HEK293T (cell line): ENCODE measurements at places on chromosomes 7 and 10.
A peak's percentile ranks its signal among the peaks of the same experiment; 100 is the strongest.

DNA sequence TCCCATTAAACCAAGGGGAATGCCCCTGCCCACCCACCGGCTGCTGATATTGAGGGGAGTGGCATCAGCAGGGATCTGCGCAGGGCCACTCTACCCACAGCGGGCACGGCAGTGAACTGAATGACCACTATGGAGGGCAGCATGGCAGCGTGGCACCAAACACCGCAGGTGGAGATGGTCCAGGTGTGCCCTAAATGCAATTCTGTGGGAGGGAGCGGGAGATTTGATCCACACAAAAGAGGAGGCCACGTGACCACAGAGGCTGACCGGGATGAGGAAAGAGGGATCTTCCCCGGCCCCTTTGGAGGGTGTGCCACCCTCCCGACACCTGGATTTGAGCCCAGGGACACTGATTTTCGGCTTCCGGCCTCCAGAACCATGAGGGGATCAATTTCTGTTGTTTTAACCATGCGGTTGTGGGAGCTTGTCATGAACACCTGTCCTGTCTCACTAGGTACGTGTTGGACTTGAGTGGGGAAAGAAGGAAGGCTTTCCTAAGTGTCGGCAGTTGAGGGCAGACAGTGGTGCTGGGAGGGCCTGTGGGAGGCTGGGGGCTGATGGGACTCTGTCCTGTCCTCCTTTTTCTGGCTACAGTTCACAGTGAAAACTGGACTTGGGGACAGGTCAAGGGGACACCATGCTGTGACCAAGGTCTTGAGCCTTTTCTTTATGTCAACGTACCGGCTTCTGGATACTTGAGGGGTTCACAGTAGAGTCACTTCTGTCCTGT lies 66.1 kb downstream of the CFAP46 start:
- no peak for DNase-seq

DNA sequence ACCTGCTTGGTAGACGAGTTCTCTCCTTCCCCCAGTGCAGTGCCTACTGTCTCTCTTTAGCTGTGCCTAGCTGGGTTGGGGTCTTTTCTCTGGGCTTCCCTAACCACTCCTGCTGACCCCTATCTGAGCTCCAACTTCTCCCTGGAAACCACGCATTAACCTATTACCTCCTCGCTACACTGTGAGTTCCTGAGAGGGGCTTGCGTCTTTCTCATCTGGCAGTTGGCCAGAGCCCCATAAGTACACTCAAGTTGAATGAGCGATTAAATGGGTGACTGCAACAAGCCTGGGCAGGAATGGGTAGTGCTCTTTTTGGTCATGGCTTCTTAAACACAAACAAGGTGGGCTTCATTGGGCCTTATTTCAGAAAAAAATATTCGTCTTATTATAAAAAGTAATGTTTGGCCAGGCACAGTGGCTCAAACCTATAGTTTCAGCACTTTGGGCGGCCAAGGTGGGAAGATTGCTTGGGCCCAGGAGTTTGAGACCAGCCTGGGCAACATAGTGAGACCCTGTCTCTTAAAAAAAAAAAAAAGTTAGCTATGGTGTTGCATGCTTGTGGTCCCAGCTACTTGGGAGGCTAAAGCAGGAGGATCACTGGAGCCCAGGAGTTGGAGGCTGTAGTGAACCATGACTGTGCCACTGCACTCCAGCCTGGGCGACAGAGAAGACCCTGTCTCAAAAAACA lies 41.4 kb downstream of the SYPL1 start:
- no peak for DNase-seq

DNA sequence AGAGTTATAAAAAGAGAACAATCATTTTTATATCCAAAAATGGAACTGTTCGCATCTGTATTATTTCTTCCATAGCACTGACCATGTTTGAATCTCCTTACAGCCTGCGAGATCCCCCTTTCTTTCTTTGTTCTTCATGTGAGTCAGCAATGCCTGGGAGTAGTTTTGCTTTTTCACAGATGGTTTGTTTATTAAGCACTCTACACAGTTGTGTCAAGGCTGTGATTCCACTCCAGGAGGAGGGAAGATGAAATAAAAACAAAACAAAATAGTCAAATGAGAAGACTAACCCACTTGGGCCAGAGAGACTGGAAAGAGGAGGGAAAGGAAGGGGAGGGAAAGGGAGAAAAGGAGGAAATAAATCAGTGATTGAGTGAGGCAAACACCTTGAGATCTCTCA lies 7.8 kb downstream of the LIPF start:
- no peak for DNase-seq

DNA sequence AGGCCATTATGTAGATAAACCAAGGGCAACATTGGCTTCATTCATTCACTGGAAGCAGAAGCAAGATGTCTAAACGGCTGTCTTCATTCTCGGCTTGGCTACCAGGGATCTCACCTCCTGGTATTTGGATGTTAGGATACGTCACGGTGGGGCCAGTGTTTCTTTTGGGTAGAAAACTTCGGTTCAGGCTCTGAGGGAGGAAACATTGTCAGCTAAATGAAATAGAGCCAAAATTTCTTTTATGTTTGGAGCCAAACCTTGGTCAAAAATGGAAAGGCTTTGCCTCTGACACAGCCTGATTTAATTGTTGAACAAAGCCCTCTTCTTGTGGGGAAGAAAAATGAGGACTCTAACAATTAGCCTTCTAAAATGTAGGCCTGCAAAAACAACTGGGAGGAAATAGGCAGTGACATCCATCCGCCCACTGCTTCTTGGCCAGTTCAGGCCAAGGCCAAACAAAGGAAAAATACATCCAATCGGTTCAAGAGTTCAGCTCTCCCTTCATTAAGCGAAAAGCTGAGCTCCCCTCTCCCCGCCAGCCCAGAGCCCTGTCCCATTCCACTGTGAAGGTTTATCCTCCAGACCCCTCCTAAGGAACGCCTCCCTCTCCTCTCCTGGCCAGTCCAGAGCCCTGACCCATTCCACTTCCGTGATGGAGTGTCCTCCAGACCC lies 44.4 kb downstream of the PFKFB3 start:
- DNase-seq: no peak

DNA sequence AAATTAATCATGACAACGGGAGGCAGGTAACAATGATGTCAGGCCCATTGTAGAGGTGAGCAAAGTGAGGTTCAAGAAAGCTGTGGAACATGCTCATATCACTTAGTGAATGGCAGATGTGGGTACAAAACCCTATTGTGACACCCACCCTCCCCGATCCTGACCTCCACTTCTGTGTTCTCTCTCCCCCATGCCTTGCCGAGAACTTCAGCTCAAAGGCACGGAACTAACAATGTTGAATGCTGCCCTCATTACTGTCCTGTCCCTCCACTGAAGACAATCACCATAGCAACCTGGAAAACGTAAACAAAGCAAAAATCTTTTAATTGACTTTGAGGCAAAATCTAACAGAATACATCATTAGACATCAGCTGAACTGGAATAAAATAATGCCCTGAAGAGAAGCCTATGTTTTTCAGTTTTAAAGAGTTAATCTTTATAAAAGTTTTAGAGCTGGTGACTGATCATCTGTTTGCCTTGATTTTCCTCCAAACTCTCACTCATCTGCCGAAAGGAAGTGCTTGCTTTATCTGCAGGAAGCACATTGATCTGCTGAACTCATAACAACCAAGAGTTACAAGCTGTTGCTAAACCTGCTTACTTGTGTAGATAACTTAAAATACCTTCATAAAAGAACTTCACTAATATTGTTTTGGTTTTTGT lies 133.6 kb downstream of the CUBN start:
- DNase-seq: no peak

DNA sequence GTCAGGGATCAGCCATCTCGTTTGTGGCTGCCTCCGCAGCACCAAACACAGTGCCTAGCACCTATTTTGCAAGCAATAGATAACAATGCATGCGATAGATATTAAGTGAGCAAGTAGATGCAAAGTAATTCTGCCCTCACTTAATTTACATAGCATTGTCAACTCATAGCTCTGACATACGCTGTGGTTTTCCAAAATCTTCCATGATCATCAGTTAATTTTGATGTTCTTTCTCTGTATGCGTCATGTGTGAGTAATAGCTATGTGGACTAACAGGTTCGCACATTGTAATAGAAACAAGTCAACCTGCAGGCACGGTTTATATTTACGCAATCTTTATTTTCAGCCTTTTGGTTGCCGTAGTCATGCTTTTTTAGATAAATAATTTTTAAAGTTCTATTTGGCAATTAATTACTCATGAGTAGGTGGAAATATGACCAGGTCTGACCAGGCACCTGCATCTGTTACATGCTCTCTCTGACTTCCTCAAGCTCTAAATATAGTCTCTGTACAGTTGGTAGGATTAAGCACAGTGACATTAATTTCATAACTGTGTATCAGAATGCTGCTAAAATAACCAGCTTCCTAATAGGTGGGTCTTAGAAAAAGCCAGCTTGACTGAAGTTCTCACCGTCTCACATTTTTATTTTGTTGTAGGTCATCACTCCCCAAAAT lies 13.3 kb downstream of the MAP3K8 start:
- DNase-seq: no peak

DNA sequence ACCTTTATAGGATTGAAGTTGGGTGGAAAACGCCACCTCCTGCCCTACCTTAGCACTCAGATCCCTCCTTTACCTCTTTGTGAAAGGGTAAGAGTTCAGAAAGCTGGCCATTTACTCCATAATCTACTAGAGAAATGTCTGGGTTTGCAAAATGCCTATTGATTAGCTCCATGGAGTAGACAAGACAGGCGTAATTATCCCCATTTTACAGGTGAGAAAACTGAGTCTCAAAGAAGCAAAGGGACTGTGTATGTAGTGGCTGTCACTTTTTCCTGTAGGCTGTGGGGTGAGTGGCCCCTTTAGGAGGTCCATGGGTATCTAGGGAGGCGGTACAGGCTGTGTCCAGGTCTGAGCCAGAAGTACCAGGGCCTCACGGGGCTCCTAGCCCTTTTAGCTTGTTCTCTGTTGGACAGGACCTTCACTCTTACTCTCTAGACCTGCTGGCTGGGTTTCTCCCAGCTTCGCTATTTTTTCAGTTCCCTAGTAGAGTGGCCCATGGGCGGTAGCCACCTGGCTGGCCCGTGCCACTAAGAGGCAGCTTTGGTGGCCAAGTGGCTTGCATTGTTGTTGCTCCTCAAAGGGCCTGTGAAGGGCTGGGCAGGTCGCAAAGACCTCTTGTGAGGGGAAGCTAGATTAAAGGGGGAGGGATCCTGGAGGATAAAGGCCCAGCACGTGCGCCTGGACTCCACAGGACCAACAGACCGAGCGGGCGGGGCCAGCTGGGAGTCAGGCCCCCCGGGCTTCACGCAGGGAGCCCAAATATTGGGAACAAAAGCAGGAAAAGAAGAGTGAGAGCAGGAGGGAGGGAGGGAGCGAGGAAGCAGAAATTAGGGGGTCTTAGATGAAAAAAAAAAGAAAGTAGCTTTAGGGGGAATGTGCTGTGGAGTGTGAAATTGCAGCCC lies 4.7 kb upstream of the PAX2 start:
- DNase-seq: no peak

- no peak for DNase-seq
Observed at GRCh38 chr7:37580376-37580775, 103.2 kb upstream of the GPR141 start.

DNA sequence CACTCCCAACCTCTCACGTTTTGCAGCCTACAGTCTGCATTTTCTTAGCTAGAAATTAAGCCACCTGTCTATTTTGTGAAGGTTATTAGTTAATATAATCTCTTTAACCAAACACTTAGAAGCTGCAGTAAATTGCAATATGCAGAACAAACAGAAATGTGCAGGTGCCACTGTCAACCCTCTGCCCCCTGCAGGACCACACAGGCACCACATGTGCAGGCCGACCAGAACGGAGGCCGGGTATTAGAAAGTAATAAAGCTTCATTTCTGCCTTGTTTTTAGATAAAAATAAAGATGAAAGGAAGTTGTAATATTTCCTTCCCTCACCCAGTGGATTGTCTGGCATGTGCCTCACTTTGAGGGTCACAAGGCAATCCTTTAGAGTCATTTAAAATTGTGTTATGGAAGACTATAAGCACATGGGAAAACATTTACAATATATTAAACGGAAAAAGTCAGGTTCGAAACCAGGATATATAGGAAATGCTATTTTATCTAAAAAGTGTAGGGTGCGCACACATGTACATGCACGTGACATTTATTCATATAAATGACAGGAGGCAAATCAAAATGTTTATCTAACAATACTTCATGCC lies 158.2 kb downstream of the ARHGAP12 start:
- DNase-seq: peak; percentile 56

- DNase-seq: no peak
Observed at GRCh38 chr7:604001-604883, 84.6 kb upstream of the PDGFA start.

DNA sequence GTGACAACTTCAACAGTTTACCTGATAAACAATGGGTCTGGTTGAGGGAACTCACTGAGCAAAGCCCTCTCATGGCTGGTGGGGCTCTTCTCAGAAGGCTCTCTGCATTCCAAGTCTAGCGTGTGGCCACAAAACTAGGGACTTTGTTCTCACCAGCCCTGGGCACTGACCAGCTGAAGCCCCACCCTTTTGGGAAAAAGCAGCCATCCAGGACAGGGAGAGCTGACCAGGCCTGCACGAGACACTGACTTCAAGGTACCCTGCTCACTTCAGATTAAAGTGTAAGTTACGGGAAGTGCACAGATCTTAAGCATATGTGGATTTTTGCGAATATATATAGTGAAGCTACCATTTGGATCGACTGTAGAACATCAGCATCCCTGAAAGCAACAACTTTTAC lies 67.4 kb upstream of the LRRC4 start:
- no peak for DNase-seq

GRCh38 chr7:29894256-29894655 lies 87.9 kb downstream of the WIPF3 start:
- DNase-seq: no peak
